Left forelimb (tissue), 1 donor: ENCODE measurements at places on chromosomes 7 and 10.

- DNase-seq, result no peak
Measured at GRCh38 chr7:14071045-14071444, 81.6 kb upstream of the ETV1 start.

GRCh38 chr7:54955696-54956420, 63.0 kb upstream of the EGFR start:
- no peak for DNase-seq

- DNase-seq, result no peak
Measured at GRCh38 chr10:51301644-51302043, 227.4 kb downstream of the PRKG1 start.

DNA sequence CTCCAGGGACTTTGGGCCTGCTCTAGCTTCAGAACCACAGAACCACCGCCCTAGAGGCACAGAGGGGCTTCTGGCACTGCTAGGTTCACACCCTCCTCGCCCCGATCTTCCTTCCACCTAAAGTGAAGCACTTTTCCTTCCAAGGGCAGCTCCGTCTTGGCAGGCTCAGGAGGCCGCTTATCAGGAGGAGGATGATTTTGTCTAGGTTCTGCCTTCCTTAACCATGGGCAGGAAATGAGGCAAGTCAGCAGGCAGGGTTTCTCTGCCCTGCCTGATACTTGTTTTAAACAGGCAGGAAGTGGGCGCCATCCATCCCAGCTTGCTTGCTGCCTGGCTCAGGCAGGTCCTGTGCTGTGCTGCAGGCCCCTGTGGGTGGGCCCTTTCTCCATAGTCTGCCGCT, 8.3 kb upstream of the ATP6V0E2 start:
- DNase-seq, result no peak

- no peak for DNase-seq
Measured at GRCh38 chr7:155011086-155011485, 8.2 kb upstream of the PAXIP1 start.

- DNase-seq, result no peak
Measured at GRCh38 chr10:79382491-79382941, 35.2 kb downstream of the PPIF start.

GRCh38 chr10:125205431-125205830, 45.1 kb upstream of the CTBP2 start:
- DNase-seq, result no peak
